ENCODE measurements at places on chromosomes 4 and X.

DNA sequence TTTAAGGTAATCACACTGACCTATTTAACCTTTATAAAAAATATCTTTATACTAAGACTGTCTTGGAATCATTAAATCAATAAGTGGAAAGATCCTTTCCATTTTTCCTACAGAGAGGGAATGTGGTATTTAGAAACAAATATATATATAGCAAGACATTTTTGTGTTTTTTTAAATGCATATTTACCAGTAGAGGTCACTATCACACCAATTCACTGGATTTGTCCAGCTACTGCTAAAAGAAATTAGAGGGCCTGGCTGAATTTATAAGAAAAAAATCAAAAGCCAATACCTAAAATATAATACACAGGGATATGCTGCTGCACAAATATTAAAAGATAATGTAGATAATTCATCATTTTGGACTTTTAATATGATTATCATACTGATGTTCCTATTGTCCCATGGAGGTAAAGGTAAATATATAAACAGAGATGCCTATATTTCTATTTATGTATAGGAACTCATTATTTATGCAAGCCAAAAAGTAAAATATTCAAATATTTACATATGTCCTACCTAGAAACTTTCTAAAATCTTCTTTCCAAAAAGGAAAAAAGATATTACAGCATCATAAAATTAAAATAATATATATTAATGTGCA, 69.5 kb downstream of the PDE5A start:
- no peak for DNase-seq

DNA sequence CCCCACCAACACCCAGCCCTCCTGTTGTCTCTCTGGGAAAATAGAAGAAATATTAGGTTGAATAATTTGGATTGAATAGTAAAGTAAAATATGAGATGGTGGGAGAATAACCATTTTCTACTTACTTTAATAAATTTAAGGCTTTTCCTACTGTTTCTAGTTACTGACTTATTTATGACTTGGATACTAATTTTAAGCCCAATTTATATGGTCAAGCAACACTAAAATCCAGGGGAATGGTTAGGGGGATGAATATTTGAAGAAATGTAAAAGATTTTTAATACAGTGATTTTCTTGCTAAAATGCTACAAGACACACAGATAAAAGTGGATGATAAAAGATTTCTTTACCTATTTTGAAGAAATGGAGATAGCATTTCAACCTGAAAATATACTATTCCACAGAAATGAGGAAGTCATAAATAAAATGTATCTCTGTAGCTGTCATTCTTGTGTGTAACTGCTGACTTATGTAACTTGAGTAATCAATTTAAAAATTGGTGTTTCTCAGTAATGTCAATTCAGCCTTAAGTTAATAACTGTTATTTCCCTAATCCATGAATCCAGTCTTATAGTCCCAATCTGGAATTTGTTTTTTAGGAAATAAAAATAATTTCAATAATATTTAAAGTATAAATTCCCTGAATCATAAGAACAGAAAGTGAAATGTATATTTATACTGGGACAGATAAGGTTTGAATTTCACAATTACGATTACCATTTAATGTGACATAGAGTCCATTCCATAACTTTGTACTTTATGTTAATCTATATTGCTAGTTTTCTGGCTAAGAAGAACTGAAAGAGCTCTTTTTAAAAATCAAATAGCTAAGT, 24.3 kb upstream of the IL2 start:
- no peak for DNase-seq

- DNase-seq, result no peak
Measured at GRCh38 chrX:115960440-115961084, 210.0 kb upstream of the AGTR2 start.

DNA sequence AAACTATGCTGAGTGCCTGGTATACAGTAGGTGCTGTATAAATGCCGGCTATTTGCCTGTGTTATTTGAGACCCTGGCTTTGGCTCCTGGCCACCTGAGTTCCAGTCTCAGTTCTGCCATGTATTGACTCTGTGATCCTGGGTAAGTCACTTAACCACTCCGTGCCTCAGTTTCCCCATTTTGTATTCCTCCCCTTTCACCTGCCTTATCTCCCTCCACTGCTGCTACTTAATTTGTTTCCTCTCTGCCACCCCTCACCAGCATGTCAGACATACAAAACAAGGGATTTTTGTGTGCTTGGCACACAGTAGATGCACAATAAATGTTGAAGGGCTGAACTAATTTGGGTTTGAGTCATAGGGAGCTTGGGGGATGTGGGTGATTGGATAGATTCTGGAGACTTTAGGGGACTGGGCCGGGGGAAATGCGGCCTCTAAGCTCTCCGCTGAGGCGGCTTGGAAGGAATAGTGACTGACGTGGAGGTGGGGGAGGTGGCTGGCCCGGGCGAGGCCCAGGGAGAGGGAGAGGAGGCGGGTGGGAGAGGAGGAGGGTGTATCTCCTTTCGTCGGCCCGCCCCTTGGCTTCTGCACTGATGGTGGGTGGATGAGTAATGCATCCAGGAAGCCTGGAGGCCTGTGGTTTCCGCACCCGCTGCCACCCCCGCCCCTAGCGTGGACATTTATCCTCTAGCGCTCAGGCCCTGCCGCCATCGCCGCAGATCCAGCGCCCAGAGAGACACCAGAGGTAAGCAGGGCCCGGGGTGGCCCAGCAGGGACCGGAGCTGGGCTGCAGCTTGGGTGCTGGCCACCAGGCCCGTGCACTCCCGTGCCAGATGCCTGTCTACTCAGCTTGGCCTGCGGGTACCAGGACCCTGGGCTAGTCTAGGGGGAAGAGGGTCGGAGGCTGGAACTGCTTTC, at the start of gene TIMP1:
Gene TIMP1, plus strand, starts transcription at position 706 of the 917 bp plus-strand sequence. CDS start 980 bp downstream, outside the sequence.
- peak; percentile 92 for DNase-seq

DNA sequence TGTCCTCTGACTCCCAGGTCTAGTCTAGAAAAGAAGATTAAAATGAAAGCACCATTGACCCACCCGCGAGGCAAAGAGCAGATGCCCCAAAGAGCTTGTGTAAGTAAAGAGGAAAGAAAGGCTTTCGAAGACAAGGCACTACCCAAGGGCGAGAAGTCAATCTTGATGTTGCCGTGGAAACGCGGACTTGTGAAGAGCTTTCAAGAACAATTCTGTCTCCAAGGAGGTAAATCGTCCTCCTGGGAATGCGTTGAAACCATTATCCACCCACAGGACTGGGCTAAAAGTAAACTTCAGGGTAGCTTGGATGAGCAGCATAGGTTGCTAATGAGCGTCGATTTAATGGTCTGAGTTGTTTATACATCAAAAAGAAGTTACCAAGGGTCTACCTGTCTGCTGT, 189.3 kb downstream of the DHRSX start:
- no peak for DNase-seq

DNA sequence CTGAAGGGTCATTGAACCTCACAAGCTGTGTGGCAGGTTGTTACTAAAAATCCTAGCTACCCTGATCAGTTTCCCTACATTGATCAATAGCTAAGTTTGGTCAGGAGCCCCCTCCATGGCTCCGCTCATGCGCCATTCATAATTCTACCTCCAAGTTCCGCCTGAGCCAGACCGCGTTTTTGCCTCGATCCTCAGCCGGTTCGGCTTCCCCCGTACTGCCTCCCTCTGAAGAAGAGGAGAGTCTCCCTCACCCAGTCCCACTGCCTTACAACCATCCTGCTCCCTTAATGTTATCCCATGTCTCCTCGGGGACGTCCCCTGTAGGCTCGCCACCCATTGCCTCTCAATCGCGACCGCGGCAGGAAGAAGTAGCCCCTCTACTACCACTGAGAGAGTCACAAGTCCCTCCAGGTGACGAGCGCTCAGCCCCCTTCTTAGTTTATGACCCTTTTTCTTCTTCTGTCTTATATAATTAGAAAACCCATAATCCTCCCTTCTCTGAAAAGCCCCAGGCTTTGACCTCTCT, 158.2 kb downstream of the DEFB131A start:
- DNase-seq, result no peak

DNA sequence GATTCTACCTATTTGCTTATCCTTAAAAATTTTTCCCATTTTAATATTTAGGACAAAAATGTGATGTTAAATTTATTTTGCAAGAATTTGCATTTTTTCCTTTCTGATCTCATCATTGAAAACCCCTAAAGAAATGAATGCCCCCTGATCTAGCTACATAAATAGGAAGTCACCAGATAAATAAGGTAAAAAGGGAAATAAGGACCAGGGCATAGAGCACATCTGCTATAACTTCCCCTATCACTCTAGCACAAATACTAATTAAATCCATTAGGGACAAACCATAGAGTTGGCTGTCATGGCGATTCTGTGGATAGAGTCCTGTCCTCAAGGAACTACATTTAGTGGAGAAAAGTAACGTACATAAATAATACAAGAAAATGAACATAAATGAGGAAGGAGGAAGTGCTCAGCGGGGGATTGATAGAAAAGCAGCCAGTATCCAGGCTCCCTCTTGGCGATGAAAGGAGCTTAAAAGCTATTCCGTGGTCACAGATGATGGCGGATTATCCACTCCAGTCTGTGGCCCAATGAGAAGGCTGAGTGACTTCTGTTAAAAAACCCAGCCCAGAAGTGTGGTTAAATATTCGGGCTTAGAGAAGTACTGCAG, 76.9 kb upstream of the RPL34 start:
- no peak for DNase-seq

DNA sequence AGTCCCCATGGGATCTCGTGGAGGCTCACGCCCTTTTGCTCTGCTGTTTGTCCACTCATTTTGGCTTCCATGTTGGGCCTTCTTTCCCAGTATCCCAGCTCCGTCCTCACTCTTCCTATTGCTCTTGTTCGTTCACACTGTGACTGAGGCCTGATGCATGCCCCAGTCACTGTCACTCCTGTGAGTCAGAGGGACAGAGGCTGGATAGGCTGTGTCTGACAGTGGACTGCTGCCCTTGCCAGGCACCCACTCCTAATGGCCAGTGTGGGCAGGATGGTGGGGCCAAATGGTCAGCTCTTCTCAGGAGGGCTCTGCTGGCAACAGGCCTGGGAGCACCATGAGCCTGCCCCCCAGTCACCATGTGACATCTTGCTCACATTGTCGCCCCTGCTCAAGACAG, 40.0 kb downstream of the HADH start:
- peak; percentile 36 for DNase-seq

DNA sequence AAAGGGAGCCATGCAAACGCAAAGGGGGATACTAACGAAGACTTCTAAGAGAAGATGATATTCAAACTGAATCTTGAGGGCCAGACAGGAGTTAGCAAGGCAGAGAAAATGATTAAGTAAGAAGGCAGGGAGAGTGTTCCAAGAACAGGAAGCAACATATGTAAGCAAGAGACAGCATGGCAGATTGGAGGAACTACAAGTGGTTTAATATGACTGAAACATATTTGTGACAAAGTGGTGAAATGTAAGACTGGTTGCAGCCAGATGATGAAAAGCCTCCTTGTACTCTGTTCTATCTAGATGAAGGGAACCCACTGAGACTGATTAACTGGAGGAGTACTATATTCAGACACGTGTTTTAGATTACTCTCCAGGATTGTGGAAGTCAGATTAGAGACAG, 116.6 kb upstream of the DIAPH2 start:
- DNase-seq, result no peak

GRCh38 chr4:89939994-89940393, 45.3 kb downstream of the MMRN1 start:
- DNase-seq, result no peak

DNA sequence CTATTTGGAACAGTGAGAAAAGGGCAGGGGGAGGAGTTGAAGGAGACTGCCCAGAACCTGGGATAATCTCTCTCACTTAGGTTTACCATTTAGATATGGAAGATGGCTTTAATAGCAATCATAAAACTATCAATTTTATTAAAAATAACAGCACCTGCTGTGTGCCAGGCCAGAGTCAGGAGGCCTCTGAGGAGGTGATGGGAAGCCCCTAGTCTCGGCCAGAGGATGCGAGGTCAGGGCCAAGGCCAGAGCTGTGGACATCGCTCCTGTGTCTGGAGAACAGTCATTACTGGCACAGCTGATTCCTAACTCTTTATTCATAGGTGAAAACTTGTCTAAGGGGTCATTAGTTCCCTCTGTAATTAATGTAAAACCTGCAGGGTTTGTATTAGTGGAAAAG, 4.2 kb upstream of the IQSEC2 start:
- DNase-seq, result no peak

- DNase-seq, result no peak
Measured at GRCh38 chr4:153148791-153149190, 55.5 kb upstream of the TRIM2 start.

DNA sequence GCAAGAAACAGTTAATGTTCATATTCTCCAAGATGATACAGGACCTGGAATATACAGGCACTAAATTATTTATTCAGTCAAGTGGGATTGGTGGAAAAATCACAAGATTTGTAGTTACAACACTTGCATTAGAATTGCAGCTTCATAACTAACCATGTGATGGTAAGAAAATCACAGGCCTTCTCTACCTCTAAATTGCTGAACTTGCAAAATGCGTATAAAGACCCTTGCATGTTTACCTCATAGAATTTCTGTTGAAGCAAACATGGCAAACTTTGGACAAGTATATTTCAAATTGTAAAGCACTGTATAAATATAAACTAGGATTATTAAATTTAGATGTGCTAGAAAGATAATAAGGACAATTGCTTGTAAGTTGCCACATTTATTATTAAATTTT, 215.1 kb downstream of the TMA16 start:
- DNase-seq, result no peak

DNA sequence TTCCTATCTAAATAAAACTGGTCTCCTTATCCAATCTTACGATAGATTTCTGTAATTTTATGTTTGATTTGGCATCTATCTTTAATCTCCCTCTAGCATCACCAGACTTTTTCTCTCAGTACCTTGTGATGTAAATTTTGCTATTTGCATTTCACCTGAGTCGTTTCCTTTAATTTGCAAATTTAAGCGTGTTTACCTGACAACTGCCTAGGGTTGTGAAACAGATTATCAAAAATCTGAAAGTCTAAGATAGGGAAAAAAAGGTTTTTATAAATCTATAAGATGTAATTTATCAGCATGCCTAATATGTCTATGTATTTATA, 39.4 kb upstream of the TMPRSS11E start:
- no peak for DNase-seq

- DNase-seq, result no peak
Measured at GRCh38 chr4:94454405-94454804, 2.7 kb downstream of the PDLIM5 start.

DNA sequence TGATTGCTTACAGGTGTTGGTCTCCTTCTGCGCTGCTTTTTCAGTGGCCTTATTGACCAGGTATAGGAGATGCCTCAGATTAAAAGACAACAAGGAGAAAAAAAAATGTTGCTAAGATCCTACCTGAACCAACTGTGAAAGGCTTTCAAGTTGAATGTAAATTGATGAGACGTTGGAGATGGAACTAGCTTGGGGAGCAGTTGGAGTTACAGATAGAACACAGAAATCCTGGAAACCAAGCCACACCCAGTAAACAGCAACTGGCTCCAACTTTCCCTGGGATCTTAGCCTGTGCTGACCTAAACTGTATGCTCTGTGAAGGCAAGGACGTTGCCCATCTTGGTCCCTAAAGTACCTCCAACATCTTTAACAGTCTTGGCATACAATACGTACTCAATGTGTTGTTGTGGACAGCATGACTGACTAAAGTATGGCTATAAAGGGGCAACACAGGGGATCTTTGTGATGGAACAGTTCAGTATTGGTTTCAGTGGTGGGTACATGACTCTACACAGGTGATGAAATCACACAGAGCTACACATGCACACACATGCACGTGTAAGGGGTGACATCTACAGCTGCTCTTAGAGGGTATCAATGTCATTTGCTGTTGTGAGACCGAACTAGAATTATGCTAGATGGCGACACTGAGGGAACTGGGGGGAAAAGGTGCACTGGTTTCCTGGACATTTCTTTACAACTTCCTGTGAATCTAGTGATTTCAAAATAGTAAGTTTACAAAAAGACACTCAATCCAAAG, 22.3 kb downstream of the GAB3 start:
- no peak for DNase-seq

- no peak for DNase-seq
Measured at GRCh38 chr4:26346203-26346620, 25.4 kb downstream of the RBPJ start.
